NCI-H187 treated with DMSO at 0.1 percent for 48 hours (cell line): ENCODE measurements at places on chromosomes 6 and 20.

GRCh38 chr6:73391675-73392074, 3.0 kb upstream of the DDX43 start:
- no peak for DNase-seq

DNA sequence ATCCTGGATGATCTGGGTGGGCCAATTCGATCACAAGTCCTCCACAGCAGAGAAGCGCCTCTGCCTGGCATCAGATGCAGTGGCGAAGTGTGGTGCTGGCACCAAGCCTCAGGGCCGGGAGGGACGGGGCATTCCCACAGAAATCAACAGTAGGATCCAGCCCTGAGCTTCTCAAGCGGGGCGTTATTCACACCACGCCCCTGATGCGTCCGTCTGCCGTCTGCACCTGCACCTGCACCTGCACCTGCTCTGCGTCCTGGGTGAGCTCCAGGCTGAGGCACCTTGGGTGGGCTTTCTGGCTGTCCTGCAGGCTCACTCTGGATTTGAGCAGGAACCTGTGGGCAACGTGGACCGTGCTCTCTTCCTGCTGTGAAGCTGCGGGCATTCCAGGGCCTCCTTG, 13.8 kb upstream of the NTSR1 start:
- no peak for DNase-seq

GRCh38 chr6:163670336-163670735, 255.8 kb downstream of the QKI start:
- no peak for DNase-seq

DNA sequence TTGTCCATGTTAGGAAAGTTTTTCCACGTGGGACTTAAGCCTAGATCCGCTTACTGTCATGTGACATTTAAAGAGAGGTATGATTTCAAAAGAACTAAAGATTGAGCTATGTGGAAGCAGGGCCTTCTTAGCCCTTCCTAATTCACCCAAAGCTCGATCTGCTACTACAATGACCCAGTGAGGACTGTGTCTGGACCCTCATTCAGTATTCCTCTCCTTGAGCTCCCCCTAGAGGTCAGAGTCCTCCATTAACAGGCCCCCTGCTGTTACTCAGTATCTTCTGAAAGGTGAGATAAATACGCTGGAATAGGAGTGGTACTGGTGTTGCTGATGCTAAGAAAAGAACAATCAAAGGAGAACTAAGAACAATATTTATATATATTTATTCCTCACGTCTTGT, 414.0 kb downstream of the GJA1 start:
- DNase-seq: no peak

GRCh38 chr20:52755744-52756143, 216.4 kb upstream of the TSHZ2 start:
- no peak for DNase-seq

DNA sequence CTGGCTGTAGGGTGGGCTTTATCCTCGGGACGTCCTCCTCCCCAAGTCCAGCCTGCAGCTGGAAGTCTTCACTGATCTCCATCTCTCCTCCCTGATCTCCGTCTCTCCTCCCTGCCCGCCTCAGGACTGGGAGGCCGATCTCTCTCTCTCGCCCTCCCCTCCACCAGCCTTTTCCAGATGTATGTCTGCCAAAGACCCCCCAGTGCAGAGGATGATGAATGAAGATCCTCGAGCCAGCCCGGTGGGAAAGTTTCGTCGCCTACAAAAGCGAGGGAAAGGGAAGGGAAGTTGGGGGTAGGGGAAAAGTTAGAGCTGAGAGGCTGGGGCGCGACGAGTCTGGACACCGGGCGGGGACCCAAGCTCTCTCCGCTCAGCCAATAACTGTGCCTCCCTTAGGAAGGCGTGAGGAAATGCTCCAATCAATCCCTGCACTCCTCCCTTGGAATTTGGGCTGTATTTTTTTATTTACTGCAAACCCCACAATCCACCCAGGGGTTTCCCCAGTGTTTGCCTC, 595 bp upstream of the SRF start:
- DNase-seq: no peak

- DNase-seq: no peak
Observed at GRCh38 chr6:149452037-149452939, 32.5 kb downstream of the ZC3H12D start.

GRCh38 chr6:53984163-53984562, 127.1 kb upstream of the MLIP start:
- DNase-seq: no peak
